NCI-H510A (cell line): ENCODE measurements at places on chromosomes 7 and 10.

DNA sequence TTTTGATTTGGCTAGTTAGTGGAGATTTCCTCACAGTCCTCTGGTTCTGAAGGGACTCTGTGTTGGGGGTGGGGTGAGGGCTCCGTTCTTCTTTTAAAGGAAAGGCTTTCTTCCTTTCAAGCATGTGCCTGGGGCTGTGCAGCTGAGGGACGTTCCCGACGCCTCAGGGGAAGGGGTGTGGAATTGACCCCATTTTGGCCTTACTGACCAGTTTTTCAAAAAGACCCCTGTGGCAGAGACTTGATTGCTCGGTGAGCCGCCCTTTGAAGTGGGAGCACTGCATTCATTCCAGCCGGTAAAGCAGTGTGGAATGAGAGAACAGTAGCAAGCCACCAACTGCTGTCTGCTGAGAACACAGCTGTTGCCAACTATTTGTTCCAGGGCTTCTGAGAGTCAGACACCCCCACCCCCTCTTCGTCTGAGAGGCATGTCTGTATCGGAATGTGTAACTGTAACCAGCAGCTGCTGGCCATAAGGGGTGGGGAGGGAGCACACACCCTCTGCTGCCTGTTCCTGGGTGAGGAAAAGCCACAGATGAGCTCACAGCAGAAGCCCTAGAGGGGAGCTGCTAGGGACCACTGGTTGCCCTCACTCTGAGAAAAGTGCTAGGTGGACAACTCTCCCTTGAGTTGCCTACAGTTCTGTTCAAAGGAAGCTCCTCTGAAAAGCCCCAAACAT lies 33.2 kb downstream of the WBP1L start:
- DNase-seq: no peak

GRCh38 chr10:84825330-84825729 lies 496.9 kb downstream of the CCSER2 start:
- DNase-seq: no peak

GRCh38 chr10:34736976-34737771 lies 77.9 kb downstream of the PARD3 start:
- no peak for DNase-seq

GRCh38 chr7:148253629-148254028 lies 336.9 kb upstream of the C7orf33 start:
- DNase-seq: no peak

- DNase-seq: no peak
Observed at GRCh38 chr10:19505320-19506312, 310.6 kb upstream of the PLXDC2 start.

DNA sequence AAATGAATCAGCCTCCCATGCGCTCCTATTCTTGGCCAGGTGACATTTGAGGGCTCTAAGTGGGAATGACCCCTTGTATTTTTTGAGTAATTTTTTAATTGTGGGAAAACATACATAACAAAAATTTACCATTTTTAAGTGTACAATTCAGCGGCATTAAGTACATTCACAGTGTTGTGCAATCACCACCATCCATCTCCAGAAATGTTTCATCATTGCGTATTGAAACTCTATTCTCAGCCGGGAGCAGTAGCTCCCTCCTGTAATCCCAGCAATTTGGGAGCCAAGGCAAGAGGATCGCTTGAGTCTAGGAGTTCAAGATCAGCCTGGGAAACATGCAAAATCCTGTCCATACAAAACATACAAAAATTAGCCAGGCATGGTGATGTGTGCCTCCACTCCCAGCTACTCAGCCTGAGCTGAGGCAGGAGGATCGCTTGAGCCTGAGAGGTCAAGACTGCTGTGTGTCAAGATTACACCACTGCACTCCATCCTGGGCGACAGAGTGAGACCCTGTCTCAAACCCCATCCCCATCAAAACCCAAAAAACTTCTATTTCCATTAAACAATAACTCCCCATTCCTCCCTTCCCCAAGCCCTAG lies 2.5 kb downstream of the ANTXRL start:
- DNase-seq: no peak

DNA sequence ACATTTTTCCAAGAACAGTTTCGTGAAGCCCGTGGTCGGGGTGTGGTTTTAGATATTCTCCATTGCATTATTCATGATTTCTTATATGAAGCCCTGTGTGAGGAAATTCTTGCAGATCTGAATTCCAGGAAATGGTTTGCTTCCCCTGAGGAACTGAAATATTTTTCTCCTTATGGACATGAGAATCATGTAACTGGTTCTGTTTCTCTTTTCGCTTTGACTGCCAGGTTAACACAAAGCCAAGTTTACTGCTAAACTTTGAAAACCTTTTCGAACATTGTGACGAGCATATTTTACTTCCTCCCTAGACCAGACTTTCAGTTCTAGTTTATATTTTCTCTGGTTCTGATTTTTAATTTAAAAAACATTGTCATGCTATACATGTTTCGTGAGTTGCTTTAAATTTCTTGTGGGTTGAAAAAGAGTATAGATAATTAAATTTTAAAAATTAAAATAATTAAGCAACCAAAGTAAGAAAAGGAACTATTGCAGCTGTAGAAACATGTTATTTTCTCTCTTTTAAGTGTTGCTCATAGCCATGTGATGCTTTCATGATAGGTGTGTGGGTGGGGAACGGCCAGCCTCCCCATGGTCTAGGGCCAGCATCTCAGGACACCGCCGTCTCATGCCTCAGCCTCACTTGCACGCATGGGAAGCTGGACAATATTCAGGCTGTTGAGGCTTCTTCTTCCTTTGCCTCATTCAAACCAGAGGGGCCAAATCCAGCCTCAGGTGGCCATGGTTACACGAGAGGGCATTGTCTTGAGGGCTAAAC lies 97.1 kb downstream of the CREB5 start:
- no peak for DNase-seq

GRCh38 chr7:22338411-22338810 lies 18.5 kb downstream of the RAPGEF5 start:
- no peak for DNase-seq

DNA sequence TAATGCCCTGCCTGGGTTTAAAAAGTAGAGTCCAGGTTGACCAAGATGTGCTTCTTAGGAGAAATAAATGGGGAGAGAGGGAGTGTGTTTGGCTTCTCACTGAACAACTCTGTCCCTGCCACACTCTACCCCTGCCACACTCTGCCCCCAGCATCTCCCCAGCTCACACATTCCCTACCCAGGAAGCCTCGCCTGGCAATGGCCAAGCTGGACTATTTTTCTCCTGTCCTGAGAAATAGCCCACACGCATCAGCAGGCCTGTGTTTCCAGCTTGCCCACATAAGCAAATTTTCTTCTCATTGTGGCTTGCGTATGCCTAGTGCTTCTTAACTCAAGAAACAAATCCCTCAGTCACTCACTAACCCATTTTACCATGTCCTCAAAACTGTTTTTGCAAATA lies 1.8 kb downstream of the LRRC18 start:
- DNase-seq: no peak

- DNase-seq: no peak
Observed at GRCh38 chr7:157975401-157976372, 611.9 kb downstream of the PTPRN2 start.

DNA sequence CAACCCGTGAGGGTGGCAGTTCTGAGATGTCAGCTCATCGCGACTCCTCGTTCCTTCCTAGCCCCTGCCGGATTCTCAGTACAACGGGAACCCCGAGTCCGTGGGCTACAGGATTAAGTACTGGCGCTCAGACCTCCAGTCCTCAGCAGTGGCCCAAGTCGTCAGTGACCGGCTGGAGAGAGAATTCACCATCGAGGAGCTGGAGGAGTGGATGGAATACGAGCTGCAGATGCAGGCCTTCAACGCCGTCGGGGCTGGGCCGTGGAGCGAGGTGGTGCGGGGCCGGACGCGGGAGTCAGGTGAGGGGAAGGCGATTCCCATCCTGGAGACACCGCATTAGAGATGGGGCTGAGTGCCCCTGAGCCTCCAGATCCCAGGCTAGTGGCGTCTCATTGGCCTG lies 568.1 kb upstream of the FOXK1 start:
- DNase-seq: no peak

- peak; percentile 9 for DNase-seq
Observed at GRCh38 chr7:7970531-7971307, 2.1 kb downstream of the GLCCI1 start.

GRCh38 chr10:54905578-54906192 lies 104.7 kb upstream of the PCDH15 start:
- no peak for DNase-seq

GRCh38 chr10:8829592-8829991 lies 775.1 kb downstream of the GATA3 start:
- no peak for DNase-seq

- DNase-seq: no peak
Observed at GRCh38 chr10:97515271-97515978, 16.7 kb downstream of the UBTD1 start.

- no peak for DNase-seq
Observed at GRCh38 chr10:92202536-92202935, 88.3 kb downstream of the CPEB3 start.

DNA sequence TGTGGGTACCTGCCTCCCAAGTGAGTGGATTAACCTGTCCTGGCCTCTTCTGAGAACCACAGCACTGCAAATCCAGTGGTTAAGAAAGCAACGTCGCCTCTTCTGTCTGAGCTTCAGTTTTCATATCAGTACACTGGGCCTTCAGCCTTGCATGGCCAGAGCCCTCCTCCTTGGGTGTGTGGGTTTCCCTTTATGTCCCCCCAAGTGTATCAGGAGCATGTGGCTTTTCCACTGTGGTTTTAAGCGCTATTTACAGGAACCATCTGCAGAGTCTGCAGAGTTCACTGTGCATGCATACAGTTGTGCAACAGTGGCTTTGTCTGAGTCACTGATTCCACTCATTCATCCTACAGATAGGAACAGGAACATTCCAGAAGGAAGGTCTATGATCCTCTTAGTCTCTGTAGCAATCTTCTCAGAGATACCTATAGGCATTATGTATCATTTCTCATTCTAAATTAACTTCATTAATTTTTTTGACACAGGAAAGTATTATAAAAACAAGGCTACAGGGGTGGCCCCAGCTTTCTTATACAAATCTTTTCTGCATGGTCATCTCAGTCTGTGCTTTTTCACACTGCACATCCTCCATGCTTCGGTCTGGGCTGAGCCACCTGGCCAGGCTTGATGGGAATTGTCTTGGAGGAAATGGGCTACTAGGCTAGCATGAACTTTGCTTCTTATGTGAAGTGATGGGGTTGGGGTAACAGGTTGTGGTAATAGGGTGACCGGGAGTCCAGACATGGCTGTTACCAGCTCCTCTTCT lies 17.1 kb downstream of the MBL2 start:
- no peak for DNase-seq

- DNase-seq: no peak
Observed at GRCh38 chr10:96309628-96310320, 5.5 kb downstream of the DNTT start.

DNA sequence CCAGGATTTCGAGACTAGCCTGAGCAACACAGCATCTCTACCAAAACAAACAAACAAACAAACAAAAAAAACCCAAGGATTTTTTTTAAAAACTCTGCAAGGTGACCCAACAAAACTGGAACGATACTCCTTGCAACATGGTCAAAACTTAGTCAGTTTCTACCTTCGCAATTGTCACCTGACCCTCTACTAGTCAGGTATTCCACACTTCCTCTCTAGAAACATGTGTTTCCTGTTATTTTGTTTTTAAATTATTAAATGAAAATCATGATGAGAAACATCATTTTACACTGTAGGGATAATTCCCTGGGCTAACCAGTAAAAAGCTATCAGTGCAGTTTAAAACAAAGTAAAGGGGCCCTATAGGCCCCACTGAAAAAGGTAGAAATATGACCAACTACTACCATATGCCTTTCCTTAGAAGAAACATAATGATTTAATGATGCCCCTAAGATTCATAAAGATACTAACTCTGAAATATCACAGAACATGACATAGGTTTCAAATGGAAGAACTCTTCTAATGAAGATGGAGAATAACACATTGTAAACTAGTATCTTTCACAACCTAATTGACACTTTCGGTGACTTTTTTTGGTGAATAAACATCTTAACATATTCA lies 8.7 kb downstream of the BRAF start:
- DNase-seq: no peak

DNA sequence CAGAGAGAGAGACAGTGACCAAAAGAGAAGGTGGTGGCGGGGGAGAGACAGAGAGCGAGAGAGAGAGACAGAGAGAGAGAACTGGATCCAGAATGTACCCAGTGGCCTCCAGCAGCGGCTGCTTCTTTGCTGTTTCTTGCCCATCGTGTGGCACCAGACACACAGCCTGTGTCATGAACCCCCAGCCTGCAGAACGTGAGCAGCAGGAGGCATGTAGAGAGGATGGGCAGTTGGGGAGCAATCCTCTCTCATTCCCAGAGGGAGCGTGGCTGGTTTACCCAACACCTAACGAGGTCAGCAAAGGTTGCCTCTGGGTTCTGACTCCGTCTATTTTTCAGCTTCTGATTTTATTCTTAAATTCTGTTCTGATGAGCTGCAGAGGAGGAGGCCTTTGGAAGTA lies 168.1 kb downstream of the ADARB2 start:
- DNase-seq: no peak
